ENCODE measurements at places on chromosomes 5 and 9.

- no peak for DNase-seq
These were observed 27.6 kb downstream of the FAM174A start for GRCh38 chr5:100562821-100563220.

DNA sequence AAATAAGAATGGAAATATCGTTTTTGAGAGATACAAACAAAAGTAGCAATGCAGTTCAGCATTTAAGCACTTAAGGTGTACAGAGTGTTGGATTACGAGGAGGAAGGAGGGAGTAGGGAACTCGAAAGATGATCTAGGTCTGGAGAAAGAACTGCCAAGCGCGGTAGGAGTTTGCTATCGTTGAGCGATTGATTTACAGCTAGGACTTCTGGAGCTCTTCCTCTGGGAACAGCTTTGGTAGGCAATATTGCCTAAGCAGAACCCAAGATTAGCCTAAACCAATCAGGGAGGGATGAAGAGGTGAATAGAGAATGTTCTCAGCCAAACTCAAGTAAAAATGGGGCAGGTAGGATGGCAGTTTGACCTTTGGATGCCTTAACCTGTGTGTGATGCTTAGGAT, 965 bp downstream of the CLTA start:
- no peak for DNase-seq

DNA sequence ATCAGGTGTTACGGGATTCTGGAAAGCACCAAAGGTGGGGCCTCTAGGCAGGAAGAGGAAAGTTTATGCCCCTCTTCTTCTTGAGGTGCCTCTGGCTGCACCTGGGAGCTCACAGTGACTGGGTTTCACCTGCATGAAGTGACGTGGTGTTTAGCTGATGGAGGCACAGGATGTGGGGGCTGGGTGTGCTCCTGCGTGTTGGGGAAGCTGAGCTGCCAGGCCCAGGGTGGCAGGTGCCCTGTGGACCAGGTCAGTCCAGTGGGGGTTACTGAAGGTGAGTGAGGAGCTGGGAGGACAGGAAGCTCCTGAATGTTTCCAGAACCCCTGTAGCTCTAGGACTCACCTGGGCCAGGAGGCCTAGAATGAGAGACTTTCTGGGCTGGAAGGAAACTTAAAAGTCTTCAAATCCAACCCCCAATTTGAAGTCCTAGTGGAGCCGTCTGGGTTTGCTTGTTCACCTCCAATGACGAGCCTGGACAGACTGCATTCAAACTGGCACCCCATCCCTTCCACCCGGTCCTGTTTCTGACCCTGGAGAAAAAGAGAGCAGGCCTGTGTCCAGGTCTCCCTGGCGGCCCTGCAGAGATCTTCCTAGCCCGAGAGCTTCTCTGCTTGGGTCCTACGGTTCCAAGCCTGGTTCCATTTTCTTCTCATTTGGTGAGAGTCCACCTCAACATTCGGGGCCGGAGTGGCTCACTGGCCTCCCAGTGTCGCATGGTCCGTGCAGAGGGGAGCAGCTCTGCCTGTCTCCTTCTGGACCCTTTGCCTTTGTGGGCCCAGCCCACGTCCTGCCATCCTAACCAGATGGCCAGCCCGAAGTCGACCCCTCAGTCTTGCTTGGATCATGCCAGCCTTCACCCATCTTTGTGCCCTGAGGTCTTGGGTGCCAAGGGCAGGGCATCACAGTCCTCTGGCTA, 22.3 kb downstream of the TRAF1 start:
- DNase-seq, result no peak

GRCh38 chr5:378301-378891, 56.9 kb downstream of the AHRR start:
- DNase-seq, result no peak

- no peak for DNase-seq
These were observed 39.4 kb downstream of the KLHL3 start for GRCh38 chr5:137696481-137696880.

DNA sequence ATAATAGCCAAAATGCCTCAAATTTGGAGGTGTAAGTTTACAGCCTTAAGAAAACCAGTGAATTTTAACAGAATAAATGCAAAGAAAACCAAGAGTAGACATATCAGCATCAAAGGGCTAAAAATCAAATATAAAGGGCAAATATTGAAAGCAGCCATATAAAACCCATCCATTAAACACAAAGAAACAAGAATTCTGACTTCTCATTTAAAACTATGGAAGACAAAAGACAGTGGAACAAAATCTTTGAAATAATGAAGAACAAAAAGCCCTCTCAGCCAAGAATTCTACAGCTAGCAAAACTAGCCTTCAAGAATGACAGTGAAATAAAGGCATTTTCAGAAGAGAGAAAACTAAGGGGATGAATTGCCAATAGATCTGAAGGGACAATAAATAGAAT, 91.3 kb upstream of the FST start:
- no peak for DNase-seq

DNA sequence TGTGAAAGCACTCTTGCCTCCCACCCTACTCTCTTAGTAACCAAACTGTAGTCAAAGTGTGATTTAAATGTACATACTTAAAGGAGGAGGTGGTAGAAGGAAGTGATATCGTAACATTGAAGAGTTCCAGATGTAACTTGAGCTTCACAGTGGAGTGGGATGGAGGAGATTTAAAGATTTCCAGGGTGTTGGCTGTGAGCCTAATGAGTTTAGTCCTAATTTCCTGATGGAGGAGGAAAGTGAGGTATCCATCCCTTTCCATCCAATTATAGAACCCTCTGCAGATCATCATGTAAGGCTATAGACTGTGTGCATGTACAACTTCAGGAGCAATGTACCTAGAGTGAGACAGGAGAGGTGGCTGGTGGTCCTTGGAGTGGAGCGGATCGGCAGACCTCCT, 1163.9 kb upstream of the SEMA6A start:
- DNase-seq, result no peak

DNA sequence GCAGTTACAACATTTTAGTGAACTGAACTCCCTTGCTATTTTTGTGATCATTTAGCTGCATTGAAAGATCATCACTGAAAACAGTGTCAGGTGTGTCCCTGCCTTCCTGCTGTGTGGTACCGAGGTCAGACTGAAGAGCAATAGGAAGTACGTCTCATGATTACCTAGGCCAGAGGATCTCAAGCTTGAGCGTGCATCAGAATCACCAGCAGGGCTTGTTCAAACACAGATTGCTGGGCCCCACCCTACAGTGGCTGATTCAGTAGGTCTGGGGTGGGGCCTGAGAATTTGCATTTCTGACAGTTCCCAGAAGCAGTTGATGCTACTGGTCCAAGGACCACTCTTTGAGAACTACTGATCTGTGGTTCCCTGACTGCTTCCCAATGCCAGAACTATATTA, 159.6 kb downstream of the ACTL7B start:
- DNase-seq, result no peak

DNA sequence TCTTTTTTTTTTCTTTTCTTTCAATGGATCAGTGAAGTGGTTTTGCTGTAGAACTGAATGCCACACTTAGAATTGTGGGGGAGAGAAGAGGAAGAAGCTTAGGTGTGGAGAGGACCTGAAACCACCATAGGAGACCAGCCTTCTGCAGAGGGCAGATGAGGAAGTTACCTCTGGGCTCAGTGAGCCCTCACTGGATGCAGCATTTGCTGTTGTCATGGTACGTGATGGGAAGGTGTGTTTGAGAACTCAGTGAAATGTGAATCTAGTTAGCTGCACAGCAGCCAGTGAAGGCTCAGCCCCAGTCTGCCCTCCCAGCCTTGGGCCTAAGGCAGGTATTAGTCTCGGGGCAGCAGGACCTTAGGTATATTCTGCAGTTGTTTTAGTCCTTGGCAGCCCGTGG, 17.5 kb downstream of the CYFIP2 start:
- no peak for DNase-seq

- no peak for DNase-seq
These were observed 51.5 kb upstream of the RNU6ATAC start for GRCh38 chr9:134215699-134216448.

DNA sequence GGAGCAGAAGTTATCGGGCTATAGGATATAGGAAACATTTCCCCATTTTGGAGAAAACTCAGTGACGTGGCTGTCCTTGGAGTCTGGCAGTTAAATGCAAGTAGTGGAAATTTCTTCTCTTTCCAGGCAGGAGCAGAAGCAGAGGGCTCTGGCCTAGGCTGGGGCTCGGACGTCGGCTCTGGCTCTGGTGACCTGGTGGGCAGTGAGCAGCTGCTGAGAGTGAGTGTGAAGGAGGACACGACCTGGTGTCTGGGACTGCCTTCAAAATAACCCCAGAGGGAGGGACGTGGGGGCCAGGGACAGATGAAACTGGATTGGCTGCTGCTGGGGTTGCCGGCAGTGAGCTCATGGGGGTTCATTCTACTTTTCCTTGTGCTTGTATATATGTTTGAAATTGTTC, 79.5 kb downstream of the COL15A1 start:
- DNase-seq, result no peak

DNA sequence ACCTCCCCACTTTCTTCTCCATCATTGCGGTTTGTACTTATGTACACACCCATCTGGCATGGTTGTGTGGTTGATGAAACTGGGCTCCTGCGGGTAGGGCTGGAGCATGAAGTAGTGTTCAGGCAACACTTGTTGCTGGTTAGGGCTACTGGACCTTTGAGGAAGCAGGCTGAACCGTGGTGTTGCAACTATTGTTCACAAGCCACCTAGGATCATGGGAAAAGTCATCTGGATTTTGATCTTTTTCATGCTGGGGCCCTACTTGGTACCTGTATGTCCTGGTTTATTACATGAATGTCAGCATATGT, 40.1 kb upstream of the TIFAB start:
- DNase-seq, result no peak

DNA sequence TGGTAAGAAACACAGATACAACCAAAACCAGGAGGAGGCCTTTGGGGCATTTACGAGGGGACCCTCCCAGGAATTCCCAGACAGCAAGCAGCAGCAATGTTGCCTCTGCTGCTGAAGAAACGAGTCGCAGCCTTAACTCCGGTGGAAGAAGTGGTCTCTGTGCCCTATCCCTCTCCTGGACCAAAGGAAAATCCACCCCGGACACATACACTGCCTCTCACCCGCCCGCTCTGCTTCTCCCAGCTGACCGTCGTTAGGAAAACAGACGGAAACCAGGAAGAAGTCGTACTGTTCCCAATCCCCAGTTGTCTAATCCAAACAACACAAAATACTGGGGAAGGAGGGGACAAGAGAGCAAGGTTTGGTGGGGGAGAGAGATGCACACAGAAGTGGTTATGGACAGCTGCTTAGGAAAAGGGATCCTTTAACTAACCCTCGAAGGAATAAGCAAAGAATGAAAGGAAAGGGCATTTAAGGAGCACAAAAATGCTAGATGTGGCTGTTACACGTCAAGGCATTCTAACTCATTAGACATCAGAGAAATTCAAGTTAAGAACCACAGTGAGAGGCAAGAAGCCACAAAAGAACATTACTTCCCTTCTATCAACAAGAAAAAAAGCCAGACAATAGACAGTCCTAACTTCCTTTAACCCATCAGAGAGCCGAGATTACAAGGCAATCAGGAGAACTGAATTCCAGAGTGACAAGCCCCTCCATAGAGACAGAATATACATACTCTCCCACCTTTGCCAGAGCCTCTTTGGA, 71.9 kb downstream of the ACTL7B start:
- no peak for DNase-seq

- no peak for DNase-seq
These were observed 96.3 kb downstream of the CFAP95 start for GRCh38 chr9:69916950-69917349.

GRCh38 chr5:39473156-39473775, 48.5 kb upstream of the DAB2 start:
- peak; percentile 68 for DNase-seq

DNA sequence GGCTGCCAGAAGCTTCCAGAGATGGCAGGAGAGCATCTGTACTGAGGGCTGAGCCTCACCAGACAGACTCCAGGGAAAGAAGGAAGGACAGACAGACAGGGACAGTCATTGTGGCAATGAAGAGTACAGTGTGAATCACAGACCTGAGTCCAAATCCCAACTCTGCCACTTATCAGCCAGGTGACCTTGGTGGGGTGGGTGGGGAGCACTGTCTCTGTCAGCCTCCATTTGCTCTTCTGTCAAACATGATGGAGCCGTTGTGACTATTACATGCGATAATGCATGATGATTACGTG, 85.9 kb upstream of the FSTL4 start:
- DNase-seq, result no peak

DNA sequence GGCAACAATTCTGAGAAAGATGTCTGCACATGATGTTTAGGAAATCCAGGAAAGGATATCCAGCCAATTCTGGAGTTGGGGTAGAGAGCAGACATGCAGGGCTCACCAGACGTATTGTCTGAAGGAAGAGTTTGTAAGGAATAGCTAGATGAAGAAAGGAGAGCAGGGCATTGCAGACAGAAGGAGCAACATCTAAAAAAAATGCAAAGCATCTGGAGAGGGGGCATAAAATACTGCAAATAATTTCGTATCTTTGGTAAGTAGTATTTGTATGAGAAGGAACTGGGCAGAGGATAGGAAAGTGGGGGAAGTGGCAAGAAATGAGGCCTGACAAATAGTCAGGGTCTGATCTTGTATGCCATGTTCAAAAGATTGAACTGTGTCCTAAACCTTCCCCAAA, 74.8 kb downstream of the MACIR start:
- DNase-seq, result no peak

- no peak for DNase-seq
These were observed 141.2 kb downstream of the TRIM36 start for GRCh38 chr5:115028557-115028956.

DNA sequence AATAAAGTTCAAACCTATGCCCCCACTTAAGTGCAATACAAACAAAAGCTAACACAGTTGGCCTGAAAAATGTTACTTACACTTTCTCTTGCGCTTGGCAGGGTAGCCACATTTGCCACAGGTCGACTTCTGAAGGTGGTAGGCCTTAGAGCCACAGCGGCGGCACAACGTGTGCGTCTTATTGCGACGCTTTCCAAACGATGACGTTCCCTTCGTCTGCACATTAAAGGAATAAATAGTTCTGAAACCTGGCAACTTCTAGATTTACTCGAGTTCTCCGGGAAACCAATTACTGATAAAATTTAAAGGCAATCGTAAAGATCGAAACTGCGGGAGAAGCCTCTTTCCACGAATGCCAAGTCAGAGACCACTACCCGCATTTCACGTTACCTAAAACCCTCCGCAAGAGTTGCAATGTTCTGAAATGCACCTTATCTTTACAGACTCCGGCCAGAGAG, 602 bp downstream of the RPL37 start:
- DNase-seq, result no peak

DNA sequence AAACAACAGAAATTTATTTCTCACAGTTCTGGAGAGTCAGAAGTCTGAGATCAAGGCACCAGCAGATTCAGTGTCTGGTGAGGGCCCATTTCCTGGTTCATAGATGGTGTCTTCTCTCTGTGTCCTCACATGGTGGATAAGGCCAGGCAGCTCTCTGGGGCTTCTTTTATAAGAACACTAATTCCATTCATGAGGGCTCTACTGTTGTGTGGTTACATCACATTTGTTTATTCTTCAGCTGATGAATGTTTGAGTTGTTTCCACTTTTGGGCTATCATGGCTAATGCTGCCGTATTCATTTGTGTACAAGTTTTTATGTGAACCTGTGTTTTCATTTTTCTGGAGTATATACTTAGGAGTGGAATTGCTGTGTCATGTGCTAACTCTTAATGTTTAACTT, 35.2 kb downstream of the DDX4 start:
- no peak for DNase-seq

- DNase-seq, result no peak
These were observed 32.8 kb upstream of the PIP5K1B start for GRCh38 chr9:68672215-68672614.

GRCh38 chr5:33237471-33237870, 203.3 kb upstream of the TARS1 start:
- no peak for DNase-seq

GRCh38 chr9:110887276-110887675, 151.0 kb downstream of the LPAR1 start:
- no peak for DNase-seq

All from GM04503 (cell line).